Fibroblast of lung (primary cell): ENCODE measurements at places on chromosomes 13 and 19. TPM values are rescaled to one million over a fixed set of nuclear protein-coding genes. Genes with fewer than 3 reads are reported as not detected.

Gene PLPPR3
- 1.5 and 2.5 TPM in 2 replicates for total RNA-seq

Gene CFD
- total RNA-seq: 18.8 and 206 TPM in 2 replicates

Gene UQCR11
- 89.2 and 110 TPM in 2 replicates for total RNA-seq

Gene TSC22D1
- 57.8 and 97.6 TPM in 2 replicates for total RNA-seq

Gene KIR2DL4
- total RNA-seq: not detected in 2 replicates

Gene STAP2
- 4.4 and 4.8 TPM in 2 replicates for total RNA-seq

Gene PRTN3
- total RNA-seq: not detected in 2 replicates

Gene PHLDB3
- 22.3 and 35.8 TPM in 2 replicates for total RNA-seq

Gene AMH
- 0.26 and 0.33 TPM in 2 replicates for total RNA-seq

Gene NRTN
- total RNA-seq: 0.50 and 0.51 TPM in 2 replicates

Gene ZNF441
- total RNA-seq: 11.8 and 21.1 TPM in 2 replicates

Gene TMEM221
- total RNA-seq: under 0.01 and 0.17 TPM in 2 replicates

Gene NR1H2
- 75.5 and 82.4 TPM in 2 replicates for total RNA-seq
